ENCODE measurements at places on chromosomes 7 and 10.

- no peak for DNase-seq
Measured at GRCh38 chr7:115693779-115694178, 336.8 kb downstream of the TFEC start.

GRCh38 chr10:33412653-33413361 is 78.3 kb upstream of the NRP1 start:
- no peak for DNase-seq

- DNase-seq, result no peak
Measured at GRCh38 chr10:99433378-99434020, 3.1 kb upstream of the GOT1 start.

GRCh38 chr10:79326361-79327089 is 20.7 kb upstream of the PPIF start:
- no peak for DNase-seq

DNA sequence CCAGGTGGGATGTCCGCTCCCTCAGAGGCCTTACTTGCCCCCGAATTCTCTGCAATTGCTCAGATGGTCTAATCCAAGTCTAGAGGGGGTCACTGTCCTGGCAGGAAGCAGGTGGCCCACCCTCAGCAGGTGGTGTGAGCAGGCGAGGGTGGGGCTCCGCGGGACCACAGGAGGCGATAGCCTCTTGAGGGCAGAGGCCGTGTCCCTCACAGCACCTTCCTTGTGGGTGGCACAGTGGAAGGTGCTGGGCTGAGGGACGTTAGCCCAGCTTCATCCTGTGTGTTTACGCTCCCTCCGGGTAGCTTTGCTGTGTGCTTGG is 38.3 kb upstream of the INPP5A start:
- DNase-seq, result no peak

GRCh38 chr10:69718951-69719350 is 82.8 kb upstream of the COL13A1 start:
- no peak for DNase-seq

DNA sequence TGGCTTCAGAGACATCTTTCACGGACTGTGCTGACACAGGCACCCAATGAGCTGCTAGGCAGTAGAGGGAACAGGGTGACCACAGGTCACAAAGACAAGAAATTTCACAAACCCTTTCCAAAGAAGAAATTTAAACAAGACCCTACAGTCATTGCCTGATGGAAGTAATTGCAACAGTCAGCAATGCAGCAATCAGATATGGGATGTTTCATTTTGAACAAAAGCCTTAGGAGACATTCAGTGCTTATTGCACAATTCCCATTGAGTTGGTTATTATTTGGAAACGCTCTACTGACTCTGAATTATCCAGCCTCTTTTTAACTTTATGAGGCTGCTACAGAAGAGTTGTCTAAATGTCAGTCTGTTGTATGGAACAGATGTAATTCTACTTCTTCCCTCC is 85.5 kb downstream of the ETV1 start:
- DNase-seq, result no peak

- DNase-seq, result no peak
Measured at GRCh38 chr7:6169805-6170520, 102.5 kb downstream of the CYTH3 start.

GRCh38 chr10:122638106-122638505 is 61.5 kb downstream of the C10orf120 start:
- no peak for DNase-seq

DNA sequence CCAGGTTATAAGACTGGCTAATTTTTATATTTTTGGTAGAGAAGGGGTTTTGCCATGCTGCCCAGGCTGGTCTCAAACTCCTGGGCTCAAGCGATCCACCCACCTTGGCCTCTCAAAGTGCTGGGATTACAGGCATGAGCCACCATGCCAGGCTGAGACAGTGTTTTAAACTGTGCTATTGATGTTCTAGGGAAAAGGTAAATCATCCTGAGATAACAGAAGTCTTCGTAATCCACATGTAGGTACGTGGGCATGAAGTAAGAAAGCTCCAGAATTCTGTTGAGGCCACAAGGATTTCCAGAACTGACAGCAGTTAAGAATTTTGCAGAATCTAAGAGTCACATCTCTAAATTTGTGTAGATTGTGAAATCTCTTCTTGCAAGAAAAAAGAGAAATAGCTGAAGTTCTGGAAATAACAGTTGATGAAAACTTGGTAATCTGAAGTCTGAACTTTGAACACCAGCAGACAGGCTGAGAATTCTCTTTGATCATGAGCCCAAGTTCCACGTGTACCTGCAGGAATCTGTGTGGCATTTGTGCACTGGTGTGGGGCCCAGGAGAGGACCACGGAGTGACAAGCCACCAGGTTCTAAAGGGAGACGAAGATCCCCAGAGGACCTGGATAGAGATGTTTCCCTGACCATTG is 24.6 kb downstream of the C7orf33 start:
- no peak for DNase-seq

GRCh38 chr7:53684693-53685092 is 649.3 kb downstream of the POM121L12 start:
- no peak for DNase-seq

DNA sequence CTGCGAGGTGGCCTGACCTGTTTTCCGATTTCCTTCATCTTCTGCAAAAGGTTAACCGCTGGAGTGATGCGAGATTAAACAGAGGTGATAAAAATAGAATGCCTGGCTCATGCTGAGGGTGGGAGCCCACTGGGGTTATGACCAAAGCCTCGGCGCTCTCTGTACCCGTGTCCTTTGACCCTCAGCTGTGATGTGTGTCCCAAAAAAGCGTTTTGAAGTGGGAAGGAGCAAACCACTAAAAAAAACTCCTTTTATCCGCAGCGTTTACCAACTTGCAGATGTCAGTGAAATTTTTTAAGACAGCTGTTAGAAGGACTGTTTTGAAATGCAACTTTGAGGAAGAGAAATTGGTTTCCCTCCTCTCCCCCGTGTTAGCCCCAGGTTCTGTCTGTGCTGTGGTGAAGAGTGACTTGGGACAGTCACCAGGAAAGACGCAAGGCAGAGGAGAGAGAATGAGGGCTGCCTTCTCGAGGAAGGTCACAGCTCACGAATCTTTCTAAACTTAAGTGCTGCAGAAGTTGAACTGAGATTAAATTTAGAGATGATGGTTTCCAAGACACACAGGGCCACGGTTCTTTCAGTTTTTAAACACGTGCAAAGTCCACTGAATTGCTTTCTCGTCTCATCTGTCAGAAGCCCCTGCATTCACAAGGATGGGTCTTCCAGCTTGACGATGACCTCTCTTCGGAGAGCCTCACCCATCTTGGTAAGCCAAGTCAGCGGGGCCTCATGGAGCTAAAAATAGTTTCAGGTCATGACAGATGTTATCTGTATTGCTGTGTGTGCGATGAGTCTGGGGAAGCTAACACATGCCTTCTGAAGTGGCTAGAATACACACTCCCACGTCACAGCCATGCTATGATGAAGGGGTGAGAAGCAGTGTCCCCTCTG is 27.6 kb downstream of the AMZ1 start:
- DNase-seq, result no peak

- DNase-seq, result no peak
Measured at GRCh38 chr7:129008645-129009414, 46.1 kb downstream of the TNPO3 start.

DNA sequence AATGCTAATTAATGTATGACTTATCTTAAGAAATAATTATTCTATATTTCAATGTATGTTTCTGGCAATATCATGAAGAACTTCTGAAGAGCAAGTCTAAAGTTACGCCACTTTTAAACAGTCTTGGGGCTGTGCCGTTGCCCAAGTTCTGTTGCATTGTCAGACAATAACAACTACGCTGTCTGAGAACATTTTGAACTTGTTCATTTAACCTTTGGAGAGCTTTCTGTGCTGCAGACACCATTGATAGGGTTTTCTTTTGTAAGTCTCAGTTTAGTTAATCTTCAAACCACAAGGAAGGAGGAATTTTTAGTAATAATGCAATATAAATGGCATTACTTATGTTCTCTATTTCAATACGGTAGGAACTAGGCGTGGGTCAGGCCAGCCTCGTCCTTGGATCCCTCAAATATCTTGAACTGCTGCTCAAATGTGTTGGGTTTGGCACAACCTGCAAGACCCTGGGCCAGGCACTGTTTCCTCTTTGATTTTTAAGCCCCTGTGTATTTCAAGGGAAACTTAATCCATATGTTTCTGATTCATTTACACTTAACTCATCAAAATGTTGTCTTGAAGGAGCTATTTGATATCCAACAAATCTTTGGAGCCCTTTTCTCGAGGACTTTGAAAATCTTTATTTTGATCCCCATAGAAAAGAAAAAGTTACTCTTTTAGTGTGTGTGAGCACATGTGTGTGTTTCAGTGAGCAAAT is 215.5 kb downstream of the INHBA start:
- no peak for DNase-seq

DNA sequence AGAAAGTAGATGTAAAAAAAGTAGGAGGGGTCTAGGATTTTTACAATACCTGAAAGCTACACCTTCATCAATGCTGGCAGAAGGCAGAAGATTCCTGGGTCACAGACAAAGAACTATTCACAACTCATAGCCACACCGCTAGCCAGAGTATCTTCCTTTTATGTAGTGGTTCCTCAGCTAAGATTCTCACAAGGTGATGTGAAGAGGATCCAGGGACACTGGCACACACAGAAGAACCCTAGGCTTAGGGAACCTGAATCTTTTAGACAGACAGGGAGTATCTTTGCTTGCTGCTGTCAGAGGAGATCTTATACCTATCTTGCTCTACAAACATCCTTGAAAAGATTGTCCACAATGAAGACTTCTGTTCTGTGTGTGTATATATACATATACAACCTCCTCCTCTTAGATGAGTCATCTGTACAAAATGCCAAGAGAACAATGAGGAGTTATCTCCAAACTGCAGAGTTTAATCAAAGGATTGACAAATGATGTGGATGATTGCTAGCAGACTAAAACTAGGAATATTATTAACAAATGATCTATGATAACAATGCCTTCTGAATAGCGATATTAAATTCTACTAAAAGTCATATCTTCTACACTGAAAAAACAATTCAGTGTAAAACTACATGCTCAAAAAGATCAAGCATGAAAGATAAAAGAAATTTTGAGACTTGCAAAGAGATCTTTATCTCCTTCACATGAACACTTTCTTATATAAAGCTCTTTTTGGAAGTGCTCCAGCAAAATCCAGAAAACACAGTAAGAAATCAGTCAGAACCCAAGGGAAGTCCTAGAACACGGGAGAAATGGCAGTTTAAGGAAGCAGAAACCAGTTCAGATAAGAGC is 409.3 kb downstream of the PARD3 start:
- DNase-seq, result no peak

GRCh38 chr10:108894402-108895301 is 1028.7 kb downstream of the XPNPEP1 start:
- DNase-seq, result no peak

All from GM12892 (cell line).